ENCODE measurements at places on chromosomes 16 and 17. TPM values are rescaled to one million over a fixed set of nuclear protein-coding genes. Genes with fewer than 3 reads are reported as not detected.

- no peaks in the 10 kb centered on the region for H3K27me3 ChIP-seq
- no peak overlapping the region for H3K4me3 ChIP-seq
- H3K4me1 ChIP-seq, result no peaks in the 10 kb centered on the region
- no peaks in the 10 kb centered on the region for H3K36me3 ChIP-seq
- H3K27ac ChIP-seq, result no peak overlapping the region
Measured at GRCh38 chr16:65375651-65376050, 253.8 kb upstream of the CDH11 start.

DNA sequence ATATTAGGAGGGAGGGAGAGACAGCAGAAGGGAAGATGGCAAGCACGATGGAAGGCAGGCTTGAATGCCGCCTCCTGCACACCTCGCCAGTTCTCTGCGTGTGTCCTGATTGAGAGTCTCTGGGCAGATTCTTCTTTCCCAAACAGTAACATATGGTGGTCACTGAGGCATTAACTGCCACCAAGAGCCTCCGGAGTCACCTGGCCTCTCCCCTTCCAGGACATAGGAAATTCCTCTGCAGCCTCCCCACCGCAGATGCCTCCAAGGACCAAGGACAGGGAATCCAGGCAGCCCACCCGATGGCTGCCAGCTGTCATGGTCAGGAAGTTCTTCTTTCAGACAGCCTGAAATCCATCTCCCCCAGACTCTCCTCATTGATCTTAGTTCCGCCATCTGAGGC, 149.3 kb downstream of the ENGASE start:
- no peak overlapping the region for H3K4me3 ChIP-seq
- H3K36me3 ChIP-seq, result no peaks in the 10 kb centered on the region
- no peak for DNase-seq

TNP2 gene
- not detected for total RNA-seq

DNA sequence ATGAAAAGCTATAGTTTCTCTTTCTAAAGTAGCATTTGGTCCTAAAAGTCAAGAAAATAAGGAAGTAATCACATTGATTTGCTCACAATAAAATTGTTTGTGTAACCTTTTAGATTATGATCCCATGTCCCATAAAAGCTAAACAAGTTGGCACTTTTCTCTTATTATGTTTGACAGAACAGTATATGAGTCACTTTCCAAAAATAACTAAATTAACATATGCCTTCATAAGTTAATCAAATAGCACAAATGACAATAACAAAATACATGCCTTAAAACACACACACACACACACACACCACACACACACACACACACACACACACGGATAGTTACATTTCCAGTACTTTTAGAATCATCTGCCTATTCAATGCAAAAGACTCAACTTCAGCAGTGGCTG, 2.8 kb downstream of the MED13 start:
- peak overlapping the region; percentile 84 for H3K4me3 ChIP-seq
- H3K4me1 ChIP-seq, result peaks cover 81% of the 10 kb centered on the region
- no peak for DNase-seq
- H3K27ac ChIP-seq, result no peak overlapping the region

KLHL11 gene
- 11.2 TPM for total RNA-seq

CA4 gene
- not detected for total RNA-seq

DNA sequence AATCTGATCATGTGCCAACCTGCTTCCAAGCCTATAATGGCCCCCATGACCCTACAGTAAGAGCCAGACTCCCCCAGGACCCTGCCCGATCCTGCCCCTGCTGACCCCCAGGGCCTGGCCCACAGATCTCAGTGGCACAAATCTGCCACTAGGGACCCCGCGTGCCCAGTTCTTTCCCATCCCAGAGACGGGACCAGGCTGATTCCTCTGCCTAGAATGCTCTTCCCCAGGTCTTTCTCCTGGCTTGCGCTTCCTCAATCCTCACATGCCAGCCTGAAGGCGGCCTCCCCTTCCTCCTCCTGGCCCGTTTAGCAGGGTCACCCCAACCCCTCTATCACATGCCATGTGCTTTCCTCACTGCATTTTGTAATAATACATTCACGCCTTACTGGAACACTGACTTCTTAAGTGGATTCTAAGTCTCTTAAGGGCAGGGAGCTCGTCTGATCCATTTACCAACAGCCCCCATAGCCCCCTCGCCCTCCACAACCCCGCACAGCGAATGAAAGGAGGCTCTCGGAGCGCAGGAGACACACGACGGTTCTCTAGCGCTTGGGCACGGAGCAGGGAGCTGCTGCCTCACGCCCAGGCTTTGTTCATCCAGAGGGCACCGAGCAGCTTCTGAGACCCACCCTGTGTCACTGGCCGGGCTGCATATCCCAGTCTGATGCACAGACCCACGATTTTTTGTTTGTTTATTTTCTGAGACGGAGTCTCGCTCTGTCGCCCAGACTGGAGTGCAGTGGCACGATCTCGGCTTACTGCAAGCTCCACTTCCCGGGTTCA, 1.2 kb downstream of the TRIM65 start:
- peak overlapping the region; percentile 77 for H3K4me3 ChIP-seq
- peaks cover 60% of the 10 kb centered on the region for H3K4me1 ChIP-seq
- peak overlapping the region; percentile 94 for H3K27ac ChIP-seq
- DNase-seq, result peak; percentile 43

DNA sequence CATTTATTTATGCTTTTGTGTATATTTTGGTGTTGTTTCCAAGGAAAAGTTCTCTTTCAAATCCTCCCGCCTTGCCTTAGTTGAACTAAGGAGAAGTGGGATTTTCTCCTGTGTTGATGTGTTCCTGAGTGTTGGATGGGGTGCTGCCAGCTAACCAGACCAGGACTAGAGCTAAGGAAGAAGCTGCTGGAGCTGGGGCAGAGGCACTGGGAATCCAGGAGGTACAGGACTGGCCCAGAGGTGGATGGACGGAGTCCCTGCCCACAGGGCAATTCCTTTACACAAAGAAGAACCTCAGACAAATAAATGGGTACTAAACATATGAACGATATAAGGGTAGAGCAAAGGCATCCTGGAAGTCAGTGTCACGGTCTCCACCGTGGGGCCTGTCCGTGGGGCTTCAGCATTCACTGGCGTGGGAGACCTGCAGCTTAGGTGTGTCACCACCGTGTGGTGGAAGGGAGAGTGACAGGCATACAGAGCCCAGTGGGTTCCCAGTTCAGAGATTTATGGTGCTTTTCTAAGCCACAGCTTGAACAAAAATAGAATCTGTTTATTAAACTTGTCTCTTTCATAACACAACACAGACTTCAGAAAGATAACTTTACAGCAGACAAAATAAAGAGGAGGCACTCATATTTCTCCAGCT, 270.7 kb downstream of the NTN1 start:
- H3K36me3 ChIP-seq, result no peaks in the 10 kb centered on the region
- H3K27ac ChIP-seq, result peak overlapping the region; percentile 65
- no peaks in the 10 kb centered on the region for H3K27me3 ChIP-seq
- peak; percentile 80 for DNase-seq

DNA sequence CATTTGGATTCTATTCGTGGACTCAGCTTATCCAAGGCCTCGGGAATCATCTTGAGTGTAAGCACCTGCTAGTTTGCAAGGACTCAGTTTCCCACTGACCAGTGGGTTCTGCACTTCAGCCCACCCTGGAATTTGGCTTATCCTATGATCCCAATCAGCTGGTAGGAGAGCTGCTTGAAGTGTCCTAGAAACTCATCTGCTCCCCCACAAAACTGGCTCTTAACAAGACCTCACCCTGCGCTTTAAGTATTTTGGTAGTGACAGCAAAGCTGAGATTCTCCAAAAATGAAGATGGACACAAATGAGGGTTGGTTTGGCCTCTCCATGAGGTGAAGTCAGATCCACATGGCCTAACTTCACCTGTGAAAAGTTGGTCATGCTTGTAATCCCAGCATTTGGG, 57.3 kb downstream of the NDE1 start:
- no peaks in the 10 kb centered on the region for H3K27me3 ChIP-seq
- peaks cover 87% of the 10 kb centered on the region for H3K36me3 ChIP-seq
- H3K4me3 ChIP-seq, result no peak overlapping the region
- H3K4me1 ChIP-seq, result peaks cover 8% of the 10 kb centered on the region
- H3K27ac ChIP-seq, result no peak overlapping the region

GRIN2A gene
- total RNA-seq, result 1.7 TPM

DNA sequence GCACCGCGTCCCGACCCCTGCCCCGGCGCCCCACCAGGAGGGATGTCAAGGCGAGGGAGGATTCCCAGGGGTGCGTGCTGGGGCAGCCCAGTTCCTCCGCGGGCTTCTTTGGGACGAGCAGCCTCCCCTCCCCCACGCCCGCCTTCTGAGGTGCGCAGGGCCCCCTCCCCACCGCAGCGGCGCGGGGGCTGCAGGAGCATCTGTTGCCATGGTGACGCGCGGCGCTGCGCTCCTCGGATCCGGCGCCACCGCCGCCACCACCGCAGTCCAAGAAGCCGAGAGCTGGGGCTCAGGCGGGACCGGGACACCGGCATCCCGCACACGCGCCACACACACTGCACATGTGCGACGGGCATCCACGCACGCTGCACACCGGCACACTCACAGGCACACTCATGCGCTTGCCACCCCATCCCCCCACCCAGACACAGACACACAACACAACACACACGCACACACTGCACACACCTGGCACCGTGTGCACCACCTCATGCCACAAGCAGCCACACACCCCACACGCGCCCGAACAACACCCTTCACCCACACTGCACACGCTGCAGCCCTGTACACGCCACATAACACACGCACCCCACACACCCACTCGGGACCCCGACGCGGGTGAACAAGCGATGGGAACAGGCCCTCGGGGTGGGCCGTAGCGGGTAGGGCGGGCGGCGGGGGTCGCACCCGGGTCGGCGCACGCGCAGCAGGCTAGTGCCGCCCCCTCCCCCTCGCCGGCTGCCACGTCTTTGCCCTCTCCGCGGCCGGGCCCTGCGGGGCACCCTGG, 17.0 kb downstream of the ENPP7 start:
- peaks cover 62% of the 10 kb centered on the region for H3K27me3 ChIP-seq
- H3K4me1 ChIP-seq, result peaks cover 15% of the 10 kb centered on the region
- no peaks in the 10 kb centered on the region for H3K36me3 ChIP-seq
- DNase-seq, result no peak
- no peak overlapping the region for H3K27ac ChIP-seq

DNA sequence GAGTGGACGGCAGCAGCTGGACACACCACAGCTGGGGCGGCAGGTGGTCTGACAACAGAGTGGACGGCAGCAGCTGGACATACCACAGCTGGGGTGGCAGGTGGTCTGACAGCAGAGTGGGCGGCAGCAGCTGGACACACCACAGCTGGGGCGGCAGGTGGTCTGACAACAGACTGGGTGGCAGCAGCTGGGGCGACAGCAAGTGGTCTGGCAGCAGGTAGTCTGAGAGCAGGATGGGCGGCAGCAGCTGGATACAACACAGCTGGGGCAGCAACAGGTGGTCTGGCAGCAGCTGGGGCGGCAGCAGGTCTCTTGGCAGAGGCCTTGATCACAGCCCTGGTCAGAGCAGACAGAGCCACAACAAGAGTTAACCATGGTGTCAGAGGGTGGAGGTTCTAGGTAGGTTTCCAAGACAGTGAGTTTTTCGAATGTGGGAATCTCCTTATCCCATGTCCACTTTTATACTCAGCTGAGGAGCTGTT, at the start of gene KRTAP4-1:
Gene KRTAP4-1, minus strand, starts transcription at position 432 of the 482 bp plus-strand sequence. Its CDS starts 57 bp downstream, at position 375.
- no peak for DNase-seq
- H3K36me3 ChIP-seq, result no peaks in the 10 kb centered on the region
- no peak within 1 kb of the TSS for H3K27ac ChIP-seq
- no peak within 1 kb of the TSS for H3K4me3 ChIP-seq
- no peaks in the 10 kb centered on the region for H3K4me1 ChIP-seq
- peaks cover 16% of the 10 kb centered on the region for H3K27me3 ChIP-seq

GRCh38 chr16:74716355-74716754, 15.7 kb upstream of the MLKL start:
- no peak for DNase-seq
- peaks cover 3% of the 10 kb centered on the region for H3K36me3 ChIP-seq
- no peak overlapping the region for H3K27ac ChIP-seq
- no peaks in the 10 kb centered on the region for H3K4me1 ChIP-seq
- no peaks in the 10 kb centered on the region for H3K27me3 ChIP-seq
- H3K4me3 ChIP-seq, result no peak overlapping the region

NPIPA3 gene
- not detected for total RNA-seq

KCNH6 gene
- total RNA-seq, result 0.37 TPM

DNA sequence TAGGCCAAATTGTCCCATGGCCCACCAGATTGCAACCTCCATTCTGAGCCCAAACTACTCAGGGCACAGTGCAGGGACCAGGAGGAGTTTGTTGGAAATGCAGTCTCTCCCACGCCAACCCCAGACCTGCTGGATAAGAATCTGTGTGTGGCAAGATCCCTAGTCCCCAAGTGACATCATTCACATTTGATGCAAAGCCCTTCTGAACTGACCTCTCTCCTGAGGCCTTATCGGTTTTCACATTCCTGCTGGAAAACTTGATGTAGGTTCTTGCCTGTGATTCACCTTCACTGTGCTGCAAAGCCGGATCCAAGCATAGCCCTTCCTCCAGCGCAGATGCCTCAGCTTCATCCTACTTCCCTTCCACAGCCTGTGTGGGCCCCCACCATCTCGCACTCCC, 6.6 kb upstream of the SHCBP1 start:
- peaks cover 9% of the 10 kb centered on the region for H3K4me1 ChIP-seq
- H3K27ac ChIP-seq, result no peak overlapping the region
- no peak overlapping the region for H3K4me3 ChIP-seq
- no peak for DNase-seq

GRCh38 chr17:65519462-65519861, 42.0 kb downstream of the AXIN2 start:
- no peak for DNase-seq
- H3K36me3 ChIP-seq, result no peaks in the 10 kb centered on the region
- H3K4me3 ChIP-seq, result no peak overlapping the region
- no peaks in the 10 kb centered on the region for H3K27me3 ChIP-seq
- H3K4me1 ChIP-seq, result peaks cover 6% of the 10 kb centered on the region

- no peak overlapping the region for H3K4me3 ChIP-seq
- no peaks in the 10 kb centered on the region for H3K27me3 ChIP-seq
- H3K4me1 ChIP-seq, result no peaks in the 10 kb centered on the region
- peaks cover 96% of the 10 kb centered on the region for H3K36me3 ChIP-seq
Measured at GRCh38 chr16:58563775-58564174, 48.5 kb downstream of the SETD6 start.

DNA sequence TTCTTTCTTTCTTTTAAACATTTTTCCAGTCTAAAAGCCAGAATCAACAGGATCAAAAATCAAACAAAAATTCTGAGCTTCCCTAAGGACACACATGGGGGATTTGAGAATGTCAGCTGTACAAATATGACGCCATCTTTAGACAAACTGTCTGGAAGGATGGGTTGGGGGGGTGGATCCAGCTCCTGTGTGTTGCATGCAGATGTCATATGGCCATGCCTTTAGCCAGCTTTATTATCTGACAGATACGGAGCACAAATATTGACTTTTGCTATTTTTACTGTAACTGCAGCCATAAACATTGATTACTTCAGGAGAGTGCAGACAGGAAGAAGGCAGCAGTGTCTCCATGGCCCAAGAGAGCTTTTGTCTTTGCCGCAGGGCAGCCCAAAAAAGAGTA, 279.4 kb upstream of the ELAC2 start:
- H3K36me3 ChIP-seq, result no peaks in the 10 kb centered on the region
- peak; percentile 14 for DNase-seq
- H3K27me3 ChIP-seq, result no peaks in the 10 kb centered on the region
